Esophagus squamous epithelium (tissue), 5 donors: ENCODE measurements at places on chromosomes 7 and 10.

DNA sequence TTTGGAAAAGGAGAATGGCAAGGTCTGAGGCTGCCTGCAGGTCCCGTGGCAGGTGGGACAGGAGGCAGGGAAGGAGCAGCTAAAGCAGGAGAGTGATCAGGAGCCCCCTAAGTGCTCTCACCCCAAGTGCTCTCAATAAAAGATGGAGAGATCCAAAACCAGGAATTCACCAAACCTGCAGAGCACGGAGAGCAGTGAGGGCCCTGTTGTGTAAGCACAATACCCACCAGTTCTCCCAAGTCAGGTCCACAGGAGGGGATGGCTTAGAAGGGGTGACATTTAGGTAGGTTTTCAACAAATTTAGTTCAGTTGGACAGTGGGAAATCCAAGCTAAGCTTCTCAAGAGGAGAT is 40.8 kb downstream of the GNA12 start:
- no peak for DNase-seq

DNA sequence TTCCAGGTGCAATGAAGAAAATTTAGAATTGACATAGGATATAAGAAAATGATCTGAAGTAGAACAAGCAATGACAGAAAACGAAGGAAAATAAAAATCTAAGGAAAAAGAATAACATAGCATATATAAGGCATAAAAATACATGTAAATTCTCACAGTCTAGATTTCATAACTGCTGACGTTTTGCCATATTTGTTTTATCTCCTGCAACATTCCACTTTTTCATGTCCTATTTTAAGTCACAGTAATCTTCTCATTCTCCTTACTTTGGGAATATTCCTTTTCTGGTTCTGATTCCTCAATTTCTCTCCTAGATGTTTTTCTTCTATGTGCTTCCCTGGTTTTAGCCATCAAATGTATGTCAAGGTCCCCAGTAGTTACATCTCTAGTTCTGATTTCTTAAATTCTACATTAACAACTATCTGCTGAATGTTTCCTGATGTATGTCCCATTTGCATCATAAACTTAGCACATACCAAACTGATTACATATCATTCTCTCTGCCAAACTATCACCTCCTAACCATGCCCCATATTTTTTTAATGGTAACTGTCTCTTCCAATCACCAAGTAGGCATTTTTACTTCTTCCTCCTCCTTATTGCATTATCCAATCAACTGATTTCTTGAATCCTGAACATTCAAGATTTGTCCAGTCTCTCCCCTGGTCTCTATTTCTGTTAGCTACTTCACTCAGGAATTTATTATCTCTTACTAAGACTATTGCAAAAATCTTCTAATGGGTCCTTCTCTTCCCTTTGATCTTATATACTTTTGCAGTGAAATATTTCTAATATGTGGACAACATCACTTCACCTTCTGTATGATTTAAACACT is 171.3 kb downstream of the DNAJC1 start:
- DNase-seq, result no peak

GRCh38 chr10:26384600-26384999 is 53.5 kb upstream of the APBB1IP start:
- DNase-seq, result no peak

DNA sequence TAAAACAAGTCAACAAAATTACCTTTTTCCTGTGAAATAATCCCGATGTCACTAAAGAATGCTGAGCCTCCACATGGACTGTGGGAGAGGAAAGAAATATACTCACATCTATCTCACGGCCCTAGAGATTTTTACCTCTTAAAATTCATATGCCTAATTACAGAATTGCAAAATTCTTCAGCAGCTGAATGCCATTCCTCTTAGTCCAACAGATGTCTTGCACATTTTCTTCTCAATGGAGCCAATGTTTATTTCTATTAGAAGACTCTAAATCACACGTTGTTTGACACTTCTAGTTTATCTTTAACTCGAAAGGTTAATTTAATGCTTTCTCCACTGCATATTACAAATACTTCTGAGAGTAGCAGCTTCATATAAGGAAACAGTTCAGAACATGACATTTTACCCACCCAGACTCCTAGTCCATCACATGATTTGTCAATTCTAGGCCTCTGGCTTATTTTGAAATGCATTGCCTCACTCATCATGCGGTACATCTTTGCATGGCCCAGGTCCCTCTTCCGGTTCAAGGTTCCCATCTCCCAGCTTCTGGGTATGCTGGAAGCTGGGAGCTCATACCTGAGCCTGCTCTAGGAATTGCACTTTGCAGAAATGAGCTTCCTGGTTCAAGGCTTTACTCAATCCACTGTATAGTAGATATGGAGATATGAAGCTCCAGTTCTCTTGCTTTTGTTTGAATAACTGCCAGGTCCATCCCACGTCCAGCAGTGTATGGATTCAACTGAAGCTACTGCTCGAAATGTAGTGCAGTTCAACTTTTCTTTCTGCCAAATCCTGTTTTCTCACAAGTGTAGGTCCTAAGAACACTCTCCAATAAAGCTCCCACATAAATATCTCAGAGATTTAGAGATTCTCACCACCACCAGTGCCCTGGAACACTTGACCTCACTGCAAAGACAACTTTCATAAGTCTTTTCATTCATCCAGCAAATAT is 306.2 kb downstream of the GPR37 start:
- no peak for DNase-seq

- DNase-seq, result no peak
Measured at GRCh38 chr7:12300415-12300814, 89.3 kb downstream of the TMEM106B start.

GRCh38 chr7:24336461-24336860 is 52.5 kb downstream of the NPY start:
- no peak for DNase-seq

GRCh38 chr7:888081-889024 is 12.0 kb downstream of the GET4 start:
- DNase-seq, result no peak

GRCh38 chr10:94183666-94184264 is 179.0 kb downstream of the NOC3L start:
- no peak for DNase-seq

DNA sequence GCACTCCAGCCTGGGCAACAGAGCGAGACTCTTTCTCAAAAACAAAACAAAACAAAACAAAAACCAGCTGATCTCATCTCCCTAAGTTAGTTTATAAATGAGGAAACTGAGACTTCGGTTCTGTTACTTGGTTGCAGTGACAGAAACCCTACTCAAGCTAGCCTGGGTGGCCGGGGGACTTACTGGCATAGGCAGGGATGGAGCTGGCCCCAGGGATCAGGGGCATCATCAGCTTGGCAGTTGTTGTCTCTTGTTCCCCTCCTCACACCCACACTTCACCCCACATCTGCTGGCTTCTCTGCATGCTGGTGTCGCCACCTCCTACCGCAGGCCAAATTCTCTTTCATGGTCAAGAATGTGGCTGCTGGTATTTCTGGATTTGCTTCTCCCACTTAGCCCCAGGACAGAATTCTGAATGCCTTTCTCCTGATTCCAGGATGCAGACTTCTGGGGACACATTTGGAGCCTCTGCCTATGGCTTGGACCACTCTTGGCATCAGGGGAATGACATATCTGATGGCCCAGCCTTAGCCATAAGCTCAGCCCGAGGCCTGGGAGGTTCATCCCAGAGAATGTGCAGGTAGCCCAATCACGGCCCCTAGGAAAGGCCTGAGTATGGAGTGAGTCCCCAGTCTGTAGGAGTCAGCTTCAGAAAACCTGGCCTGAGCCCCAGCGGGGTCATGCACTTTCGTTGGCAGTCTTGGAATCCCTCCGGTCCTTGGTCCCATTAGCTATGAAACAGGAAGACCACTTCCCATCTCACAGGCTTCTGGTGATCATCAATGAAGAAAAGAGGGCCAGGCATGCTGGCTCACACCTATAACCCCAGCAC is 41.6 kb upstream of the CTBP2 start:
- no peak for DNase-seq

GRCh38 chr7:95375591-95376257 is 20.5 kb downstream of the PON3 start:
- no peak for DNase-seq

- no peak for DNase-seq
Measured at GRCh38 chr10:47254611-47255010, 45.4 kb upstream of the GDF10 start.

DNA sequence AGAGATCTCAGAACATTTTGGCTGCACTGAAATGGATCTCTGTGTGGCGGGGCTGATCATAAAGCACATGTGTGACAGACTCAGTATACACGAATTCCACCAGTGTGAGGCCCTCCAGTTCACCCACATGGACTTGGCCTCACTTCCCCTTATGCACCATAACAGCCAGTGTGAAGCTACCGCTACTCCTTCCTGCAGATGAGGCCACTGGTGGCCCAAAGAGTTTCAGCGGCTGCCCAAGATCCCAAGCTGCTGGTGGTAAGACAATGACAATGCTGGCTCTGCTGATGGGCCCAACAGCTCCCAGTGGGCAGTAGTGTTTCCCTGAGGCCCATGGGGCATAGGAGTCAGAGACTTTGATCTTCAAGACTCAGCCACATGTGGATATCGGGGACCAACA is 21.0 kb upstream of the C10orf71 start:
- no peak for DNase-seq

- DNase-seq, result no peak
Measured at GRCh38 chr7:24158975-24159374, 125.0 kb upstream of the NPY start.

GRCh38 chr7:7220821-7221220 is 38.5 kb downstream of the C1GALT1 start:
- no peak for DNase-seq

DNA sequence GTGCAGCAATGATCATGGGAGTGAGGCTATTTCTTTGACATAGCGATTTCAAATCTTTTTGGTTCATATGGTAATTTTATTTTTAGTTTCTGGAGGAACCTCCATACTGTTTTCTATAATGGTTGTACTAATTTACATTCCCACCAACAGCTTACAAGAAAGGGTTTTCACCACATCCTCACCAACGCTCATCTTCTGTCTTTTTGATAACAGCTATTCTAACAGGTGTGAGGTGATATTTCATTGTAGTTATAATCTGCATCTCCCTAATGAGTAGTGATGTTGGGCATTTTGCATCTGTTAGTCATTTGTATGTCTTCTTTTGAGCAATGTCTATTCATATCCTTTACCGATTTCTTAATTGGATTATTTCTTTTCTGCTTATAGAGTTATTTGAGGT is 75.0 kb upstream of the FHIP2A start:
- no peak for DNase-seq

DNA sequence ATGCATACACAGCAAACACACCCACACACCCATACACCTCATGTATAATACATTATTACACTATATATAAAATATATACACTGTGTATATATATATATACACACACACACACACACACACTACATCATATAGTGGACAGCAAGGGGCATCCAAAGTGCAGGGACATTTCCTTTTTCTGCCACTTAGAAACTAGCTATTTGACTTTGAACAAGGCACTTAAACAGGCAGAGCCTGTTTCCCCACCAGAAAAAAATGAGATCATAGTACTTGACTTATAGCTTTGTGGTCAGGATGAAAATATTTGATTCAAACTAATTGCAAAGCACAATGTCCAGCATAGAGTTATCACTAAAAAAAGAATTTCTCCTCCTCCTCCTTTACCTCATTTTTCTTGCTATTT is 254.3 kb upstream of the NPVF start:
- no peak for DNase-seq

GRCh38 chr10:131180086-131180485 is 131.4 kb downstream of the TCERG1L start:
- no peak for DNase-seq
